A549 treated with GW870086 at 1 μM for 4 hours (cell line): ENCODE measurements at places on chromosomes 4 and X. TPM values are rescaled to one million over a fixed set of nuclear protein-coding genes. Genes with fewer than 3 reads are reported as not detected.

The TKTL1 gene
- 0.10 to 0.19 TPM (median 0.17 TPM) in 3 of 5 replicates, not detected in the others for total RNA-seq

The USP26 gene
- not detected in 5 replicates for total RNA-seq

The SATL1 gene
- total RNA-seq, result not detected in 5 replicates

The BLTP1 gene
- 5.0 to 9.1 TPM (median 8.7 TPM) in 5 replicates for total RNA-seq

The SFRP2 gene
- total RNA-seq, result 0.06 TPM in 1 of 5 replicates, not detected in the others

The REPS2 gene
- 0.57 to 1.0 TPM (median 0.73 TPM) in 5 replicates for total RNA-seq

The REELD1 gene
- total RNA-seq, result not detected in 5 replicates

The UGT2B11 gene
- 0.08 to 0.21 TPM (median 0.14 TPM) in 4 of 5 replicates, not detected in the other for total RNA-seq

The MAGEC2 gene
- not detected in 5 replicates for total RNA-seq

The MCF2 gene
- 0.06 to 0.10 TPM (median 0.06 TPM) in 3 of 5 replicates, not detected in the others for total RNA-seq

The FAM9C gene
- 0.13 TPM in 1 of 5 replicates, not detected in the others for total RNA-seq

The NPNT gene
- 0.28 to 0.48 TPM (median 0.40 TPM) in 5 replicates for total RNA-seq

The ANXA10 gene
- total RNA-seq, result 2.0 to 3.1 TPM (median 2.9 TPM) in 5 replicates

The CSAG2 gene
- total RNA-seq, result not detected in 5 replicates

The DDIT4L gene
- total RNA-seq, result 0.23 to 0.32 TPM (median 0.27 TPM) in 5 replicates

The MAGEA2 gene
- 0.16 to 0.24 TPM in 2 of 5 replicates, not detected in the others for total RNA-seq

The HMGB3 gene
- 122 to 163 TPM (median 138 TPM) in 5 replicates for total RNA-seq

The HOPX gene
- total RNA-seq, result not detected in 5 replicates

The CASK gene
- total RNA-seq, result 18.7 to 23.0 TPM (median 21.6 TPM) in 5 replicates

The MGARP gene
- total RNA-seq, result 0.34 to 0.70 TPM (median 0.57 TPM) in 5 replicates

The TRIM61 gene
- not detected in 5 replicates for total RNA-seq

The SH2D1A gene
- not detected in 5 replicates for total RNA-seq
